ENCODE measurements at places on chromosomes 5 and 9. TPM values are rescaled to one million over a fixed set of nuclear protein-coding genes. Genes with fewer than 3 reads are reported as not detected.

The FGD3 gene
- total RNA-seq = 41.6 TPM

The CTNNAL1 gene
- 24.1 TPM for total RNA-seq

The C8G gene
- total RNA-seq = not detected

The SLC6A7 gene
- total RNA-seq = not detected

The CAMK2A gene
- not detected for total RNA-seq

The RASGEF1C gene
- total RNA-seq = not detected

The SPATA31E1 gene
- not detected for total RNA-seq

The TAF11L5 gene
- not detected for total RNA-seq

The SIT1 gene
- total RNA-seq = 102 TPM

The STOML2 gene
- total RNA-seq = 211 TPM

The PELO gene
- total RNA-seq = 26.0 TPM

DNA sequence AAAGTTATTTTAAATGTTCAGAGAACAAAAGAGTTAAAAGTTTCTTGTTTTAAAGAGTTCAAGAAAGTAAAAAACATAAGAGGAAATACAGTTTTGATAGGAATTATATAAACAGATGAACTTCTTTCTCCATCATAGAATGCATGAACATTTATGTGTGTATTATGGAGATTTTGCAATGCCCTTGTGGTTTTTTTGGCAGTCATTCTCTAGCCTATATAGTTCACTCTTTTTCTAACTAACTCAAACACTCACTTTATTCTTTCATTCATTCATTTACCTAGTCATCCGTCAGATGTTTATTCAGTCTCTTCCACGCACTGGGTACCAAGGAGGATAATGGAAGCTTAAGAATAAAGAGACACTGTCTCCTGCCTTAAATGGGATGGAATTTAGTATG is 195.9 kb upstream of the VLDLR start:
- peaks cover 4% of the 10 kb centered on the region for H3K27me3 ChIP-seq
- H3K4me3 ChIP-seq = no peak overlapping the region
- H3K36me3 ChIP-seq = no peaks in the 10 kb centered on the region
- H3K27ac ChIP-seq = no peak overlapping the region
- no peak for DNase-seq

- no peak overlapping the region for H3K27ac ChIP-seq
- no peaks in the 10 kb centered on the region for H3K36me3 ChIP-seq
- no peak overlapping the region for H3K4me3 ChIP-seq
- DNase-seq = no peak
- no peaks in the 10 kb centered on the region for H3K4me1 ChIP-seq
Measured at GRCh38 chr9:135743546-135744332, 41.8 kb downstream of the KCNT1 start.

DNA sequence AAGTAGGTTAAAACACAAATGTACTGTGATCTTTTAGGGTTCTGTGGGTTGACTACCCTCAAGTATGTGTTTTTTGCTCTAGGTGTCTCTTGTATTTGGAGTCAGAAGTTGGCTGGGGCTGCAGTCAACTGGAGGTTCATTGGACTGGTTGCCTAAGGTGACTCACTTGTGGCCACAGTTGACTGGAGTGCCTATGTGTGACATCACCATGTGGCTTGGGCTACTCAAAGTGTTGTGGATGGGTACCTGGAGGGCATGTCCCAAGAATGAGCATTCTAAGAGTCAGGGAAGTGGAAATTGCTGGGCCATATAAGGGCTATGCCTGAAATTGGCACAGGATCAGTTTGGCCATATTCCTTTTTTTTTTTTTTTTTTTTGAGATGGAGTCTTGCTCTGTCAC is 27.4 kb downstream of the SNX30 start:
- H3K27me3 ChIP-seq = no peaks in the 10 kb centered on the region
- H3K27ac ChIP-seq = no peak overlapping the region
- peaks cover 21% of the 10 kb centered on the region for H3K4me1 ChIP-seq
- H3K36me3 ChIP-seq = no peaks in the 10 kb centered on the region

DNA sequence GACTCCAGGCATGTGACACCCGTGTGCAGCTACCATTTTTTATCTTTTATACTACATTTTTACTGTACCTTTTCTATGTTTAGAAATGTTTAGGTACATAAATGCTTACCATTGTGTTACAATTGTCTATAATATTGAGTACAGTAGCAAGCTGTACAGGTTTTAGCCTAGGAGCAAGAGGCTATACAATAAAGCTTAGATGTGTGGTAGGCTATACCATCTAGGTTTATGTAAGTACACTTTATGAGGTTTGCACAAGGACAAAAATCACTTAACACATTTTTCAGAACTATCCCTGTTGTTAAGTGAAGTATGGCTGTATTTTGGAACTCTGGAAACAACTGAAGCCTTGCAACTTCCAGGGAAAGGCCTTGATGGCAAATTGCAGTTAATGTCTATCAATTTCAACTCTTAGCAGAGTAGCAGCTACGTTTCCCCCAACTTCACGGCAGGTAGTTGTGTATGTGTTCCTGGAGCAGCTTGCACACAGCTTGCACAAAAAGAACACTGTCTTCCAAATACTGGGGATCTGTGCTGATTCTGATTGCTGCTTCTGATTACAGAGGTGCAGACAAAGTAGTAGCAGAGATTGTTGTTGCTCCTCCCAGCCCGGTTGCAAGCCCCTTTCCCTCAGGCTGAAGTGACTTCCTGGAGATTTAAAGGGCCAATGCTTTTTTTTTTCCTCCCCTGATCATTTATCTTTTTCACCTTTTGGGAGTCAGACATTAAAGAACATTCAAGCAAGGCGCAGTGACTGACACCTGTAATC is 30.0 kb downstream of the SIL1 start:
- H3K4me1 ChIP-seq = no peaks in the 10 kb centered on the region
- H3K36me3 ChIP-seq = peaks cover 8% of the 10 kb centered on the region
- DNase-seq = no peak
- H3K27me3 ChIP-seq = no peaks in the 10 kb centered on the region
- no peak overlapping the region for H3K27ac ChIP-seq

GRCh38 chr5:52419357-52419756 is 368.4 kb upstream of the ITGA1 start:
- H3K27ac ChIP-seq = no peak overlapping the region
- no peaks in the 10 kb centered on the region for H3K27me3 ChIP-seq
- no peaks in the 10 kb centered on the region for H3K36me3 ChIP-seq
- H3K4me1 ChIP-seq = no peaks in the 10 kb centered on the region

DNA sequence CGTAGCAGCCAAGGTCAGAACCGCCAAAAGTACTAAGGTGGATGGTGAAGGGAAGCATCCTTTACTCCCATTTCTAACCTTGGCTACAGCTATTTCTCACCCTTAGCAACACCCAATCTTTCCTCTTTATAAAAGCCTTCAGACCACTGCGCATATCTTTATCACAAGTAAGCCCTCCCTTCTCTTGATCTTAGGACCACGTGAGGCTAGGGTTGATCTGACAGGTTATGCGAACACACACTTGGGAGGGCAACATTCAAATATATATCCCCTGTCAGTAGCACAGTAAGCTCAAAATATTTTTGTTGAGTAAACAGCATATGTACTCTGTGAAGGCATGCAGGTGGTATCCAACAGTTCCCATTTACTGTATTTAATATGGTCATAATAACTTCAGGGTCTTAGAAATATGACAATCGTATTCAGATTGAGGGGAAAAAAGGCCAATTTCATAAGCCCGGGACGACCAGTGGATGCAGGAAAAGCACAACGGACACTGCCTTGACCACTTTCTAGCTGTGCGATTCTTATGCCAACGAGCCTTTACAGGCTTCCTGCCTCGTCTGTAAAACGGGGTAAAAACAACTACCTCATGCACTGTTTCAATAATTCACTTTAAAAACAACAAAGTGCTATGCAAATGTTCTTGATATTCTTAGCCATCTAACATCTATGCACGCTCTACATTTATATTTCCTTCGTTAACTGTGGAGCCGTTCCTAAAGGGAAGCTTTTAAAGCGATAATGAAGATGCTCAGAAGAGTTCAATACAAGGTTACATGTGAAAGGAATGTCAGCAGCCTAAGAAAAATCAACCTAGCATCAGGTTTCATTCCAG is 1.3 kb downstream of the ARSB start:
- no peaks in the 10 kb centered on the region for H3K36me3 ChIP-seq
- H3K4me1 ChIP-seq = peaks cover 53% of the 10 kb centered on the region
- H3K27me3 ChIP-seq = no peaks in the 10 kb centered on the region
- H3K4me3 ChIP-seq = peak overlapping the region; percentile 85
- peak overlapping the region; percentile 92 for H3K27ac ChIP-seq

GRCh38 chr9:114363424-114363823 is 24.4 kb downstream of the AKNA start:
- peaks cover 96% of the 10 kb centered on the region for H3K36me3 ChIP-seq
- DNase-seq = peak; percentile 53
- H3K4me3 ChIP-seq = peak overlapping the region; percentile 35
- no peaks in the 10 kb centered on the region for H3K27me3 ChIP-seq
- H3K4me1 ChIP-seq = peaks cover 80% of the 10 kb centered on the region

Data from activated CD8-positive, alpha-beta T cell treated with anti-CD3 and anti-CD28 coated beads for 36 hours (primary cell).